ENCODE measurements at places on chromosomes 2 and 18.
A peak's percentile ranks its signal among the peaks of the same experiment; 100 is the strongest.

DNA sequence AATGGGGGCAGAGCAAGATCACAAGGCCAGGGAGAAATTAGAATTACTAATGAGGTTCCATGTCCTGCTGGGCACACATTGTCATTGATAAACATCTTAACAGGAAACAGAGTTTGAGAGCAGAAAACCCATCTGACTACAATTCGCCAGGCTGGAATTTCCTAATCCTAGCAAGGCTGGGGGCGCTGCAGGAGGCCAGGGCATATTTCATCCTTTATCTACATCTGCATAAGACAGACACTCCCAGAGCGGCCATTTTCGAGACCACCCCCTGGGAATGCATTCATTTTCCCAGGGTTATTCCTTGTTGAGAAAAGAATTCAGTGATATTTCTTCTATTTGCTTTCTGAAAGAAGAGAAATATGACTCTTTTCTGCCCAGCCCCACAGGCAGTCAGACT lies 152.7 kb downstream of the SUCLG1 start:
- no peak for DNase-seq

- DNase-seq: no peak
Observed at GRCh38 chr2:197486175-197486574, 13.5 kb downstream of the HSPD1 start.

GRCh38 chr2:176395273-176395854 lies 126.1 kb downstream of the MTX2 start:
- no peak for DNase-seq

DNA sequence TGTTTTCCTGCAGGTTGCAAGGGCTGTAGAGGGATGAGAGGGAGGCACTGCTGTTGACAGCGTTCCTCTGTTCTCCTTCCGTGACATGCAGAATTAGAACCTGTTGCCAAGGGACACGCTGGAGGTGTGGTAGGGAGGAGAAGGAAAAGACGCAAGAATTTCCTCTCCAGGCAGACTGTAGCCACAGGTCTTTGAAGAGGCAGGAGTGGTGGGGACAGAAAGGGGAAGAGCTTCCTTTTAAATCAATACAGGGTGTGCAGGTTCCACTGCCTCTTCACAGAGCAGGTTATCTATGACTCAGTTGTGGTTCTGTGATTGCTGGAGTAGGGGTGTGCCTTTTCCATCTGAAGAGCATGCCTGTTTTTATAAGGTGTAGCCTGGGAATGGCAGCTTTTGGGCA lies 133.0 kb downstream of the WDSUB1 start:
- peak; percentile 70 for DNase-seq

DNA sequence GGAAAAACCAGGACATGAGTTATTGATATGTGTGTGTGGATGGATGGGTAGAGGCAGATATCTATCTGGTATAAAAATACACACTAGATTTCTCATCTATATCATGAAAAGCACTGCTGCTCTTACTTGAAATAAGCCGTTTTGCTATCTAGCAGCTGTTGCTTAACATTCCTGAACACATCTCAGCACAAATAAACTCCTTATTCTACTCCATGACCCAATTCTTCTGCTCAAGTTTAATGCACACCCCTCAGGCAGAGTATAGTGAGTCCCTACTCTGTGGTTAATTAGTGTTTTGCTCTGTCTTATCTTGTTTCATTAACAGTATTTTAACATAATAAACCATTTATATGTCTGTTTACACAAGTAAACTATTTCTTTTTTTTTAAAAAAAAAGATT lies 134.2 kb downstream of the CBLN2 start:
- no peak for DNase-seq

- DNase-seq: no peak
Observed at GRCh38 chr2:12636837-12637581, 79.7 kb upstream of the TRIB2 start.

GRCh38 chr18:54388203-54389142 lies 30.8 kb downstream of the C18orf54 start:
- DNase-seq: peak; percentile 52

DNA sequence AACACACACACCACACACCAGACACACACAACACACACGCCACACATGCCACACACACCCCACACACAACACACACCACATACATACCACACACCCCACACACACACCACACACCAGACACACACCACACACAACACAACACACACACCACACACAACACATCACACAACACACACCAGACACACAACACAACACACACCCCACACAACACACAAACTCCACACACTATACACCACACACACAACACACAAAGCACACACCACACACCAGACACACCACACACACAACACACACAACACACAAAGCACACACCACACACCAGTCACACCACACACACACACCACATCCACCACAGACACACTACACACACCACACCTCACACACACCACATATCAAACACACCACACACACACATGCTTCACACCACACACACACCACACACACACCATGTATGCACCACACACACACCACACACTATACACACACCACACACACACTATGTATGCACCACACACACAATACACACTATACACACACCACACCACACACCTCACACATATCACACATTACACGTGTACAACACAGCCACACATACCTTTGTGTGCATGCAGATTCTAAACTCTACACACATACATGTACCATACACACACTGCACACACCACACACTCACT lies 72.2 kb downstream of the TMEM18 start:
- no peak for DNase-seq

GRCh38 chr2:66574701-66575624 lies 140.0 kb downstream of the MEIS1 start:
- DNase-seq: no peak

DNA sequence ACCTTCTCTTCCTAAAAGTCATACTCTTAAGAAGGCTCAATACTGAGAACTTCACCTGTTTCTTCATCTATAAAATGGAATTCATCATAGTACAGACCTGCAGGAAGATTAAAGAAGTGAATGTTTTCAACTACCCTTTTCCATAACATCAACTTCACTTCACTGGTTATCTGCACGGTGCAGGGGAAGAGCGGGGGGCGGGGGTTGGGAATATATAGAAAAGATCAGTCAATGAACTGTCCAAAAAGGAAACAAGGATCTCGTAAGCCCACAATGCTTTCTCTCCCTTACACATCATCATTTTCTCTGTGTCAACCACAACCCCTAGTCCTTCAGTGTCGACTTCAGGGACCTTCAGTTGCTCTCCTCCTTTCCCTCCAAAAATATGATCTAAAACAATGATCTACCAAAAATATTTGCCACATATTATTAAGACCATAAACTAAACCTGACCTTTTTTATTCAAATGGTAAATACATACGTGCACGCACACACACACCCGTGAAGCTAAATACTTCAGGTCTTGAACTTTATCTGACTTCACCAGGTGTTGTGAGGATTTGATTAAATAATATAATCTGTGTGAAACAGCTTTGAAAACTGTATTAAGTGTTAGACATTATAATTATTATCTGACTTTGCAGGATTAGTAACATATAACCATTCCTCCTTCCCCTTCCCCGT lies 4.9 kb downstream of the MBOAT2 start:
- no peak for DNase-seq

DNA sequence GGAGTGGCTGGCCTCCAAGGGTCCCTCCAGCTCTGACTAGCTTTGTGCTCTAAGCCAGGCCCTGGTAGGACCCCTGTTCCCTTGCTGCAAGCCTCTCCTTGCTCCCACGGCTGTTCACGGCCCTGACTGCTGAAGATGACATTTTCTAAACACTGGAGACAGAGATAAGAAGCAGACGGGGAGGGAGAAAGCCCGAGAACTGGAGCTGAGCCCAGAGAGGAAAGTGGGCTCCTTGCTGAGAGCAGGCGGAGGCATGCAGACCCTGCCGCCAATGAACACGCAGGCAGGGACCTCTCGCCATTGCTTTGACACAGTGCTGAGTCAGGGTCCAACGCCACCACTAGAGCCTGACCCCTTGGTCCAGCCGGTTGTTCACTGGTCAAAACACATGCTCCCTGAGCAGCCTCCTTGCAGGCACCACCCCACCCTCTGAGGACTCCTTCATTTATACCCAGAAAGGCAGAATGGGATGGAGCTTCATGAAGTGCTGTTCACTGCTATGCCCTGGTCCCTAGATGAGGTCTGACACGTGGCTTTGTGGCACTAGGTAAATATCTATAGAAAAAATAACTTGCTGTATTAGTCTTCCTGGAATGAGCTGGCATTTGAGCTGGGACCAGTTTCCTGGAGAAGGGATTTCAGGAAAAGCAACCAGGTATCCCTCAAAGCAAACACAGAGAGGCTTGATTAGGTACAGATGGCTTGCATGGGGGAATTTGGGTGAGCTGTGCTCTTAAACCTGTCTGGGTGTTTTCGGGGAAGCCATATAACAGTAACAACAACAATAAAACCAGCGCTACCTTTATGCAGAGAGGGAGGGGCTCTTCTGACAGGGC lies 65.7 kb downstream of the MCFD2 start:
- no peak for DNase-seq

- DNase-seq: peak; percentile 40
Observed at GRCh38 chr18:54926593-54927325, 32.5 kb downstream of the CCDC68 start.

GRCh38 chr2:120710256-120710655 lies 25.4 kb upstream of the GLI2 start:
- DNase-seq: no peak

DNA sequence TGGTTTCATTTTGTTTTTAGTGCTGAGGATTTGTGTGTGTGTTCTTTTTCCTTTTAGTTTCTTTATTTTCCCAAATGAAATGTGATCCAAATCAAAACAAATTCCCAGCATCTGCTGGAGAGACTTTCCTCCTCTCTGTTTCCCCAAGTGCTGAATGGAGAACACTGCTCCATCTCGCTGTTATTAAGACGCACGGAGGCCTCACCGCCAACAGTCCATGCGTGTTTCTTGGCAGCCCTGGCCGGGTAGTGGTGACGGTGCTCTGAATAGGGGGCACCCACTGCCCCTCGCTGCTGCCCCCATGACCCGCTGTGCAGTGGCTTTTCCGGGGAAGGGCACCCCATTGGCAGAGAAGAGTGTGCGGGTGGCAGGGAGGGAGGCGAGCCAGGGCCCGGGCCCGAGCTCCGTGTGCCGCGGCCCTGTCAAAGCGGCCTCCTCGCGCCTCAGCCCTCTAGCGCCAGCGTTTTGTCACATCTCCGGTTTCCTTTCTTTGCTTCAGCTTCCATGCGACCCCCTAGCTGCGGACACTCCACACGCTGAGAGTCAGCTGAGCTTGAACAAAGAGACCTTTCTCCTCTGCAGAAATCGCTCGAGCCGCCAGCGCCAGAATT lies 473.7 kb upstream of the SALL3 start:
- DNase-seq: no peak

DNA sequence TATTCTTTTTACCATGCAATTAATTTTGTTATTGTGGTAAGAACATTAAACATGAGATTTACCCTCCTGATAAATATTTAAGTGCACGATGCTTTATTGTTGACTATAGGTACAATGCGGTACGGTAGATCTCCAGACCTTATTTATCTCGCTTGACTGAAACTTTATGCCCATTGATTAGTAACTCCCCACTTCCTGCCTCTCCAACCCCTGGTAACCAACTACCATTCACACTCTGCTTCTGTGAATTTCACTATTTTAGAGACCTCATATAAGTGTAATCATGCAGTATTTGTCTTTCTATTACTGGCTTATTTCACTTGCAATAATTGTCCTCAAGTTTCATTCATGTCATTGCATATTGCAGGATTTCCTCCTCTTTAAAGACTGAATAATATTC lies 195.7 kb upstream of the ID2 start:
- DNase-seq: no peak

DNA sequence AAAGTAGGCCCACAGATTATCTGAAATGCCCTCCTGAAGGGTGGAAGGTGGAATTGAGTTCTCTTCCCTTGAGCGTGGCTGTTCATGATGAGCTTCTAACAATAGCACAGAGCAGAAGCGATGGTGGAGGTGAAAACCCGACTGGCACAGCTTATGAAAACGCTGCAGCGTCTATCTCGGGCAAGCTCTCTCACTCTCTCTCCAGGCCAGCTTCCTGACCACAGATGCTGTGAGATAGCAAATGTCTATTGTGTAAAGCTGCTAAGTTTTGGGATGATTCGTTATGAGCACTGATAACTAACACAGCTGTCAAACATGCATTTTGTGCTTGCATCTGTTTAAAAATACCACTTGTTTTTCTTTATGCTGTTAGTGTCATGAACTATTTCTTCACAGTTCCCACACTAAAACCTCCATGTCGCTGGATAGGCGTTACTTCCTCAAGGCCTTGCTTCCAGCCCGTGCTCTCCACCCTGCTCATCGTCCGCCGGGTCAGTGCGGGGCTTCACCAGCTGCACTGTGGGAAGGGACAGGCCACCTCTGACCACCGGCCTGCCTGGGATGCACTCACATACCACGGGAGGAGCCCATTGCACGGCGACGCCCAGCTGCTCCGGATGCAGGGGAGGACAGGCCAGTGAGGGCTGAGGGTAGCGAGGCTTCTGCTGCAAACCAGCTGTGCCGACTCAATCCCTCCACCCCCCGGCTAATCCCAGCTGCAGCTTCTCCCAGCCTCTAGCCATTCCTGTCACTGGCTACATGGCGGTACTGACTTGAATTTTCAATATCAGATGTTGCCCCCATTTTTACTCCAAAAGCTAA lies 60.0 kb upstream of the OTOS start:
- no peak for DNase-seq

DNA sequence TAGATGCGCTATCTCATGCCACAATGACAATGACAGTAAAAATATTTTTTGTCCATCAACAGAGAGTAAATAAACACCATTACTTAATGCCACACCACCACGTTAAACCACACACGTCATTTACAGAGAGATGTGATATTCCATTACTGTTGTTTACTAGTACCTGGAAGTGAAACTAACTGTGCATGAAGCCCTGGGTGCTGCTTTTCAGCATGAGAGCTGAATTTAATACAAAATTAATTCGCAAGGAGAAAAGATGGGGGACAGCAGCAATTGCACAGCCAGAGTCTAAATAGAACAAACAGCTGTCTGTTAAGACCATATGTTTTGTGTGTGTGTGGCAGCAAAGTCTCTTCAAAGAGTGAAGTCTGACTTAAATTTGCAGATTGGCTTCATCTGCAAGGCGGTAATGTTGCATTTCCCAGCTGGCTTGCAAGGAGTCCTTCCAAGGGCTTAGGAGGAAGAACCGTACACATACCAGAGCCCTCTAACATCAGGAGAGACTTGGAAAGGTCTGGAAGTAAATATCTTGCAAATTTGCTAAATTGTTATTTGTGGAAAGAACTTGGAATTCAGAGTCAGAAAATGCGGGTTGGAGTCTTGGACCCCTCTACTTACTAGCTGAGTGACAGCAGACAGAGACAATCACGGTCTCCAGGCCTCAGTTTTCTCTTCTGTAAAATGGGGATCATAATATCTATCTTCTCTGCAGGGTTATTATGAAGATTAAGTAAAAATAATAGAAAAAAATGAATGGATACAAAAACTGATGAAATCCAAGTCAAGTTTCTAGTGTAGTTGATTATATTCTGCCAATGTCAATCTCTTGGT lies 127.6 kb downstream of the ALPK2 start:
- no peak for DNase-seq

- DNase-seq: no peak
Observed at GRCh38 chr2:146677280-146677679, 1167.5 kb upstream of the ACVR2A start.

Measured in epithelial cell of prostate (primary cell).